Endothelial cell of umbilical vein (primary cell): ENCODE measurements at places on chromosomes 6 and 20.

GRCh38 chr20:20835897-20836296 lies 123.5 kb upstream of the RALGAPA2 start:
- DNase-seq, result no peak

DNA sequence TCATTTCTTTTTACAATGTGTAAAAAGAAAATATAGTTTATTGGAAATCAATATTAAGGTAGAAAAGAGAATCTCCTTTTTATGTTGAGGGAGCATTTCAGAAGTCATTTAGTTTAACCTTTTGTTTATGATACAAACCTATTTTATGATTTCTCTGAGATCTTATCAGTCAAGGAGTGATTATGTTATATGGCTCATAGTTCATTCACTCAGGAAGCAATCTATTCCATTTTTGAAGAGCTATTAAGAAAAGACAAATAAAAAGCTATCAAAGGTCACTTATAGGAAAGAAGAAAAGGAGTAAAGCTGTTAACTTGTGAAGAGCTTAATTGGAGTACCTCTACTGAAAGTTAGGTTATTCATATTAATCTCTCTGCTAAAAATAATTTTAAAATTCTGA lies 526.6 kb upstream of the JAG1 start:
- DNase-seq, result no peak

DNA sequence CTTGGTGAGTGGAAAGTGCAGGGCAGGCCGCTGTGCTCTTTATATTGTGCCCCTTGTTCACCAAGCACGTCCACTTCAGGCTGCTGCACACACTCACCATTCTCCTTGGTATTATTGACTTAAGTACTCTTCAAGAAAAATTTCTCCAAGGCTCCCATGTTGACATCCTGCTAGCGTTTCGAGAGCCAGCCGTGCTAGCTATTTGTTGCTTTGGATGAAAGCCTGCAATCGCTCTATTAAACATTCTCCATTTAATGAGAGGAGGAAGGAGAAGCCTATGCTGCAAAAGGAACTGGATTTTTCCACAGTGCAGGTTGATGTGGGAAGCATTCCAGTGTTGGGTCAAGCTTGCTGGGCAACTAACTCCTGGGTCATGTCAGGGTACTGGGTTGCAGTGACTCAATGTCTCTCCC lies 113.5 kb downstream of the CD83 start:
- DNase-seq, result no peak

- DNase-seq, result peak; percentile 39
These were observed 742 bp downstream of the TBCC start for GRCh38 chr6:42745083-42745639.

DNA sequence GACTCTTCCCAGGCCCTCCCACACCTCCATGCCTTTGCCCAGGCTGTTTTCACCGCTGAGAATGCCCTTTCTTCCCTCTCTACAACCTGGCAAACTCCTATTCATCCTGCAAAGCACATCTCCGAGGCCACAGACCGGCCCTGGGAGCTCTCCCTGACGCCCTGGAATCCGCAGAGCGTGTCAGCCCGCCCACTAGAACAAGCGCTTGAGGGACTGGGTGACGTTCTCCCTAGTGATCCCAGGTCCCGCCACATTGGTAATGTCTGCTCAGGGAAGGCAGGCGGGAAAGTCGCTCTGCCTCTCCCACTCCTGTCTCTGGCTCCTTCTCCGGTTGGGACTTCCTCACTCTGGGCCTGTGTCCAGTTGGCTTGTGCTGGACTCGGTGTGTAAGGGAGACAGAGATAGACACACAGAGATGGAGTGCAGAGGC lies 61.6 kb downstream of the SRC start:
- DNase-seq, result no peak

GRCh38 chr6:40148882-40149573 lies 214.8 kb upstream of the MOCS1 start:
- no peak for DNase-seq

GRCh38 chr6:351011-351866 lies 40.3 kb upstream of the IRF4 start:
- no peak for DNase-seq

DNA sequence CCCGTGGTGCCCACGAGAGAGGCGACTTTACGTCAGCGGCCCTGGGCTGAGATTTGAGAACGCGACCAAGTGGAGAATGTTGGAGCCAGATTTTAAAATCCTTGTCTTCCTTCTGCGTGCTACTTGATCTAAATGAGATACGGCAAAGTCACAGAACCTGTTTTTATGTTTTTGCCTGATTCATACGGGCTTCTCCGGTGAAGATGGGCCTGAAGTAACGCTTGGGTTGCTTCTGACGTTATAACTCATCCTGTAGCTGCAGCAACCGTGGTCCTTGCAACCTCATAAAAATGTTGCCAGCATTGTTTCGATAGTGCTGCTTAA lies 462 bp upstream of the SLC35B3 start:
- no peak for DNase-seq

- DNase-seq, result no peak
These were observed 117.4 kb upstream of the RPS6KA2 start for GRCh38 chr6:166744223-166745134.
